Left lobe of liver (tissue), 2 donors: ENCODE measurements at places on chromosomes 12 and 14. TPM values are rescaled to one million over a fixed set of nuclear protein-coding genes. Genes with fewer than 3 reads are reported as not detected.

GRCh38 chr12:15540469-15540872, 218.2 kb downstream of the PTPRO start:
- no peak for DNase-seq

- no peak for DNase-seq
Observed at GRCh38 chr14:95533822-95534221, 1.0 kb upstream of the GLRX5 start.

- DNase-seq: no peak
Observed at GRCh38 chr14:84228702-84229101, 1301.2 kb upstream of the FLRT2 start.

DNA sequence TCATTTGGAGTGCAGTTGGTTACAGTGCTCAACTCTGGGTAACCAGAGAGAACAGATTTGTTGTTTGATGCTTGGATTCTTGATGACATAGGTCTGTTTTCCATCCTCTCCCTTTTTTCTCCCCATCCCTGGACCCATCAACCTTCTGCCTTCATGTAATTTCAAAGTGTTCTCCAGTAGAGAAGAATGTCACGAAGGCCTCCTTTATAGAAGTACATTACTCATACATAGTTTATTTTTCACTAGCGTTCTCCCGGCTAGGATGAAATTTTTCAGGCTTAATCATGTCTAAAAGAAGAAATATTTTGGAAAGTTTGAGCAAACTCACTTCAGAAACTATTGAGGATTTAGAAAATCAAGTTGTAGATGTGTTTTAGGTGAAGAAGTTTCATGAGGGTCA, 20.9 kb upstream of the APPL2 start:
- no peak for DNase-seq

Gene LTBP2
- 1.1 TPM for total RNA-seq

DNA sequence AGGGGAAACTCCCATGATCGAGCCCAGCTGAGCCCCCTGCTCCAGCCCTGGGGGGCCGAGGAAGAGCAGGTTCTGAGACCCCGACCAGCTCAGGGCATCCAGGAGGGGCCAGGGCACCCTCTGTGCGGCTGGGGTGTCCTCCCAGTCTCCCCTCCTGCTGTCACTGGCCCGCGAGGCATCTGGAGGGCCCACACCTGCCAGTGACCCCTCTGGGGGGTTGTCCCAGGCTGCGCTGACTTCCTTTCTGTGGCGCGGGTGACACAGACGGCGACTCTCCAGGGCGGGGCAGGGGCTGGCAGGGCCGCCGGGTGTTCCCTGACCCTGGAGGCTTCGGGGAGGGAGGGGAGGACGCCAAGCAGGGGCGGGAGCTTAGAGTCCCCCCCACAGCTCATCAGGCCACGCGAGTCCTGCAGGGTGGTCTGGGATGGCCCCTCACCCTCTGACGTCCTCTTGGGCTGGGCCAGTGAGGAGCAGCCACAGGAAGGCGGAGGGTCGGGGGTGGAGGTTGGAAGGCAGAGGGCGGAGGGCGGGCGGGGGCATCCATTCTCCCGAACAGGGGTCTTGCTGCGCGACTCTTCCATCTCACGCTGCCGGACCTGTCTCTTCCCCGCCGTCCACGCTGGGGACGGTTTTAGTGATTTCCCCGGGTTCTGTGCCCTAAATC, 38.6 kb upstream of the FBRSL1 start:
- DNase-seq: no peak

Gene FAM181A
- total RNA-seq: not detected

Gene ADSS1
- 51.9 TPM for total RNA-seq

GRCh38 chr12:96192926-96193573, 1.1 kb upstream of the ELK3 start:
- no peak for DNase-seq

DNA sequence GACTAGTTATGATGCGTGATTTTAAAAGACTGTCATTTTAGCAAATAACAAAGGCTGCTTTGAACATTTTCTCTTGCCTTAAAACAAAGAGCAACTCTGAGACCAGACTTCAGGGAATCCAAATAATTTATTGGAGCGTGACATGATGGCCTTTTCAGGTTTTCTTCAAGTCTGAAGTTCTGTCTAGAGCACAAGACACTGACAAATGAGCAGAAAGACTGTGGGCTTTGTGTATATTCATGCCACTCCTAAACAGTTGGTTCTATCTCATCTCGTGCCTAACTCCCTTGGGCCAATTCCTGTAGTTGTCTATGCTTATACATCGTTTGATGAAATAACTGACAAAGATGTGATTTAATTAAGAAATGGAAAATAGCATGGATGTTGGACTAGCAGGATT, 47.5 kb downstream of the IFT81 start:
- DNase-seq: no peak

DNA sequence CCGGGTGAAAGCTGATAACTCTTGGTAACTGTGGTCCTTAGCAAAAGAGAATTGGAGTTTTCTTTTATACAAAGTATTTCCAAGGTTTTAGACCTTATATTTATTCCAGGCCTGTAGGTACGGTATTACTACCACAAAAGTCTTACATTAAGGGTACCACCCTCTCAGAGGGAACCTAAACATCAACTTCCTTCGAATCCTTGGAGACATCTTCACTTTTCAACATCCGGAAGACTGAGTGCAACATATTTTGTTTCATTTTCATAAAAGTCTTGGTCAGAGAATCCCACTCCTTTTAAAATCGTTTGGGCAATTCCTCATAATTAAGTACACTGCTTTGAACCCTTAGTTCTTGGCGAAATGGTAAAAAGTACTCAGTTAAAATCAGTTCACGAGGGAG, 1.2 kb downstream of the CNOT2 start:
- DNase-seq: no peak

GRCh38 chr12:104056419-104056972, 6.5 kb upstream of the GLT8D2 start:
- no peak for DNase-seq

DNA sequence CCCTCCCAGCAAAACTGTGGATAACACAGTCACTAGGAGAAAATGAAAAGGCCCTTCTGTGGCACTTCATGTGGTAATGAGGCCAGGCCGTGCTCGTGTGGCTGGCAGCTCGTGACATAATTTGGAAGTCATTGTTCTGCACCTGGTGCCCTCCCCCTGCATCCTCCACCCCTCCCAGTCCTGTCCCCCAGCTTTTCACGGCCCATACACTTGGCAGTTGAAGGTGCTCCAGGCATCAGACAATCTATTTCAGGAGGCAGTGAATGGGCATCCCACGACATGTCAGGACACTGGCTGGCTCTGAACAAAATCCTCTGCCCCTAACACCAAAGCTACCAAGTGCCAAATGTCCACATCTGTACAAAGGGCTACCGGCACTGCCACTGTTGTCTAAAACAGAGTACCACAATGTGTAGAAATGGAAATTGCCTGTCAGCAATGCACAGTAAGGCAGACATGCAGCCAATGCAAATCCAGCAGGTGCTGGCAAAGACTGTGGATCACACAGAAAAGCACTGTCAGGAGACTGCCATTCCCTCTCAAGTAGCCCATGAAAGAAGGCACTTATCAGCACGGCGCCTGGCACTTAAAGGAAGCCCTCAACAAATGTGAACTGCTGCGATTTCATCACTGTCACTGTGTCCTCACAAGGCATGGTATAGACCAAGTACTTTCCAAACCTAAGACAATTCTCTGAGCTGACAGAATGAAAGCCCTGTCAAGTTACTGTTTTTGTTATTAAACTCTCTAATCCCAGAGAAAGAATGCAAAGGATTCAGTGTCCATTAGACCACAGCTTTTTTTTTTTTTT, 39.1 kb downstream of the CORO1C start:
- DNase-seq: no peak

- no peak for DNase-seq
Observed at GRCh38 chr12:56477521-56478225, 9.3 kb downstream of the SPRYD4 start.

Gene ZDHHC22
- not detected for total RNA-seq

- no peak for DNase-seq
Observed at GRCh38 chr14:91219517-91220389, 24.8 kb downstream of the GPR68 start.

DNA sequence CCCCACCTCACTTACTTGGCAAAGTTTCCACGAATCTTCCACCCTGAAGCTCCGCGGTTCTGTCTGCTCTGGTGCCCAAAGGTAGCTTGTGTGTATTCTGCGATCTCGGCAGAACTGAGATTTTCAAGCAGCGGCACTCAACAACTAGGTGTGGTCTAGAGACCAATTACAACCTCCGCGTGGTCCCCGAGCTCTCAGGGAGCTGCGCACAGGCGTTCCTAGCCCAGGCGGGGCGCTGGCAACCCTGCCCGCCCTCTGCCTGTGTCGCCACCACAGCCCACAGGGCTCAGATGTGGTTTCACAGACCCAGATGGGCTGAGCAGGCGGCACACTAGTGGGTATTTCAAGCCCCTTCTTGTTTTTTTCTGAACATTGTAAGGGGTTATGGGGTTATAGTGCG, 1.5 kb upstream of the DIABLO start:
- DNase-seq: no peak

Gene ASIC1
- 0.28 TPM for total RNA-seq

DNA sequence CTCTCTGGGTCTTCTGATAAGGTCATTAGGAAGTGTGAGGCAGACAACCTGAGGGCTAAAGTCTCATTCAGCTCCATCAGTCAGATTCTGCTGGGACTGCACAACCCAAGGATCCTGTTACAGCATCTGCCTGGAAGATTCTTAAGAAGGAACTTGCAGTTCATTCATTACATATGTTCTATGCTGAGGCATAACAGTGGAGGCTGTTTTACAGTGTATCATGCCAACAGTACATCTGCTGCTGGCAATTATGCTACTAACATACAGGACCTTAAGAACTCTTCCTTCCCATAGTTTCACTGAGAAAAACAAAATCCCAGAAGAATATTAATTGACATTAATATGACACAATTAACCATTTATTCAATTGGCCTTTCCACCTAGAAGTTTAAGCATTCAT, 968.6 kb downstream of the DIO2 start:
- DNase-seq: no peak

- peak; percentile 55 for DNase-seq
Observed at GRCh38 chr12:120720234-120720986, 5.2 kb upstream of the ACADS start.

DNA sequence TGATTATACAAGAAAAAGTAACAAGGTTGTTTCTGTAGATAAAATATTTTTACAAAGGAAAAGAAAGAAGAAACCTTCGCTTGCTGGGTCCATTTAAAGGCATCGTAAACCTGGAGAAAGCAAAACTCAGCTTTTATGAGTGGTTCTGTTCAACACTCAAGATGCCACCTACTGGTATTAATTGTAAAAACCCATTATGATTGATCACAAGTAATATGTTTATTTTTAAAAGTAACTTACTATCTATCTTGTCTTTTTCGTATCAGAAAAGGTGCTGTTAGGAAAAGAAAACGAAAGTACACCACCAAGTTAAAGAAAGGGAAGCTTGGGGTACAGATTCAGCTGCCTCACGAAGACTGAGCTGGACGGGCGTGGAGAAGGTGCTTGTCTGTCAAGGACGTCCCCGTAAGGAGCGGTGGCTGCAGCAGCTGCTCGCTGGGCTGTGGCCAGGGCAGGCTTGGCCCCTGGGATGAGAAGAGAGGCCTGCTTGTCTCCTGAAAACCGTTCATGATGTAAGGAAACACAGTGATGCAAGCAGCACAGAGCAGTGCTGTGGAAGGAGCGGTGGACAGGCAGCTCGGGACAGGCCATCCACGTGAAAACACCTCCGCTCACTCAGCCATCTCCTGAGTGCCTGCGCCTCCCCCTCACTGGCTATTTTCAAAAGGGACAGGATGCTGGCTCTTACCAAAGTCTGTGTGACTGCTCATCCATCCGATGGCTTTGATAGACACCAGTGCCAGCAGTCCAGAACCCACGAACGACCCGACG, 25.0 kb downstream of the SLC15A4 start:
- DNase-seq: no peak

Gene INHBC
- 51.9 TPM for total RNA-seq

DNA sequence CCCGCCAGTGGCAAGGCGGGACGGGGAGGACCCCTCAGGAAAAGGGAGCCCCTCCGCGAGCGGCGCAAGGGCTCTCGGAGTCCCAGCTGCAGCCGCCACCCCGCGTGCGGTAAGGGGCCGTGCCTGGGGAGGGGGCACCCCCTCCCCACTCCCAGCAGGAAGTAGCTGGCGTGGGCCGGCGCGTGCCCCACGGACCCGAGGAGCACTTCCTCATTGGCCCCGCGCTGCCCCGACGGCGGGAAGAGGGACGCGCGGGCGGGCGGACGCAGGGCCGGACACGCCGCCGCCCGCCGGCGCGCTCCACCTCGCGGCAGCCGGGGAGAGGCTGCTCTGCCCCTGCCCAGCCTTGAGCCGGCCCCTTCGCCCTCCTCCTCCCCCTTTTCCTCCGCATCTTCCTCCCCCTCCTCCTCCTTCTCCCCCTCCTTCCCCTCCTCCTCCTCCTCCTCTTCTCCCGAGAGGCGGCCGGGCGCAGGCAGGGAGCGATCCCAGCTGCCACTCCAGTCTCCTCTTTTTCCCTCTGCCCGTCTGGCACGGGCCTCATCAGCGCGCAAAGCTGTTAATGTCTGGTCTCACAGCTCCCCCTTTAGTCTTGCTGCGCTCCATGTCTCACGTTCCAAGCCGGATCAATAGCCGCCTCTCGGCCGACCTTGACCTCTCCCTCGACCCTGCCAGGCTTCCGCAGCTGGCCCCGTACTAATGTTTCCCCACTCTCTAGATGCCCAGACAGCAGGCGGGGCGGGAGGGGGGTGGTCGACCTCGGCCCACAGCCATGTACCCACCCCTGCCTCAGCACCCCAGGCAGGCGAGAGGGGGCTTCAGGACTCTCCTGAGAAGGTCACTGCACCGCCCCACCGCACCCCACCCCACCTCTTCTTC, 2.6 kb upstream of the BCL11B start:
- no peak for DNase-seq

Gene COX8C
- not detected for total RNA-seq

GRCh38 chr14:104752735-104753527, at the start of gene SIVA1:
Gene SIVA1, plus strand, starts transcription at chr14:104753147. Its CDS starts 55 bp downstream, at chr14:104753202.
- DNase-seq: peak; percentile 100

DNA sequence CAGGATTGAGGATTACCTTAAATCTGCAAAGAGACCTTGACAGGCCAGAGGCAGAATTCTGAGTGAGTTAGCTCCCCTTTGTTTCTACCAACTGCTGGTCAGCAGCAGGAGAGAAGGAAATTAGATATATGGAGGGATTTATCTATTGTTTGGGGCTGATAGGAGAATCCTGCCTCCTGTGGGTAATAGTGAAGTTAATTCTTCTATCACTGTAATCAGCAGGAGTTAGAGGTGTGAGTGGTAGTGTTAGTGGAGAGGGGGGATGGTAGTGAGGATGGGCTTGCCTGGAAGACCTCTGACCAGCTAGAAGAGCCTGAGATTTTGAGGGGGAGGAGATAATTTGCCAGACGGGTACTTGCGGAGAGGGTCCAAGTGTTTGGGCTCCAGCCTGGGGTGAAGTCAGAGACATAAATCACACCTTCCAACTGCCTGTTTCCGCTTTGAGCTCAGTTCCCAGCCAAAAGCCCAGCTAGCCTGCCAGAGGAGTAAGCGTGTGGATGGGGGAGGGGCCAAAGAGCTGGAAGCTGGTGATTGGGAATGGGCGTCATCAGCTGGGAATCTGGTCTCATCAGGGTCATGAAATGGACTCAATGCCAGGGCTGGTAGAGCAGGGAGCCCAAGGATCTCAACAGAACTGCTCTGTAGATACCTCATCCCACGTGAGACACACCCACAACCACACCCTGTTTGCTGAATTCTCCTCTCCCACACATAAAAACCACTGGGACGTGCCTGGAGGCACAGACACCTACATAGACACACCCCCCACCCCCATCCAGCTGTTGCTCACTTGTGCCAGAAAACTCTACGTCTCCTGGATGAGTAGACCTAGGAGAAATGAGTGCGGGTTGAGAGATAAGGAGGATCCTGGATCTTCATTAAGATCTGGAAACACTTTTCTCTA, 13.1 kb upstream of the ITGA5 start:
- peak; percentile 67 for DNase-seq
